ENCODE measurements at places on chromosomes 1 and 21.

DNA sequence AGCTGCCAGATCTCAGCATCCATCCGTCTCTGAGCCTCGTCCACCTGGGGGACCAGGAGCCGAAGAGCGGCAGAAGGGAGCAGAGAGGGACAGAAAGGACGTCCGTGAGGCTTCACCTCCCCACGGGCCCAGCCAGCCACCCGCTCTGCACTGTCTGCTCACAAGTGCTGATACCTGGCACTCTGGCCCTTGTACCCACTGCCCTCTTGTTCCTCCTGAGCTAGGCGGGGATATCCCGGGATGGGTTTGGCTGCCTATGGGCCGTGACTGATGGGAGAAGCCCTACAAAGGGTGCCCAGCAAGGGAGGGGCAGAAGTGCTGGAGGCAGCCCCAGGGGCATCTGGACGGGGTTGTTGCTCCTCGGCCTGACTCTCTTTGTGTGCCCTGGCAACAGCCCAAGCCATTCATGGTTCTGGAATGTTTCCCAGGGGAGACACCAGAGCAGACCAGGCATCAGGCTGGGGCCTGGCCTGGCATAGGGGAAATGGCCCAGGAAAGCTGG is 57.6 kb downstream of the LDLRAD2 start:
- DNase-seq: no peak

- DNase-seq: no peak
These were observed 7.7 kb downstream of the EXTL1 start for GRCh38 chr1:26029054-26029863.

GRCh38 chr1:227357171-227357926 is 39.1 kb upstream of the CDC42BPA start:
- no peak for DNase-seq

- DNase-seq: no peak
These were observed 6.3 kb upstream of the COL6A2 start for GRCh38 chr21:46091631-46092025.

GRCh38 chr1:26405281-26405915 is 5.2 kb upstream of the LIN28A start:
- DNase-seq: no peak

- no peak for DNase-seq
These were observed 135.4 kb upstream of the C8B start for GRCh38 chr1:57101209-57101608.

DNA sequence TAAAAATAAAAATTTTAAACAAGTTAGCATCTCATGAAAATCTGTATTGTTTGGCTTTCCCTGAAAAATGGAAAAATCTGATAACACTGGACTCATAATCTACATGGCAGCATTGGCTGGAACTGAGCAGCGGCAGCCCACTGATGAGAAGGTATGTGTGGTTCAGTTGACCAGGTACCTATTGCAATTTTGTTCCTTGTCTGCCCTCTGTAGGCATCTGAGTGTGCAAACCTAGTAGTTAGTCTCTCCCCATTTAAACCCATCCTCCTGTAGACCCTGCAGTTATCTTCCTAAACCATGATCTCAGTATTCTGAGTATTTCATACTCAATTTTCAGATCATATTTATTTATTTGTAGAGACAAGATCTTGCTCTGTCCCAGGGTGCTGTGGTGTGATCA is 59.4 kb upstream of the SERBP1 start:
- no peak for DNase-seq

GRCh38 chr1:217525773-217526490 is 105.0 kb downstream of the GPATCH2 start:
- DNase-seq: no peak

- no peak for DNase-seq
These were observed 102.5 kb downstream of the EBNA1BP2 start for GRCh38 chr1:43069461-43070050.

GRCh38 chr21:38980416-38981313 is 174.9 kb downstream of the ETS2 start:
- DNase-seq: no peak

GRCh38 chr1:90835661-90836344 is 118.7 kb upstream of the BARHL2 start:
- no peak for DNase-seq

- no peak for DNase-seq
These were observed 2.2 kb downstream of the SLC19A2 start for GRCh38 chr1:169483500-169483966.

- no peak for DNase-seq
These were observed 32.8 kb downstream of the EPRS1 start for GRCh38 chr1:220013497-220013896.

GRCh38 chr1:76857973-76858372 is 9.3 kb upstream of the ST6GALNAC5 start:
- no peak for DNase-seq

DNA sequence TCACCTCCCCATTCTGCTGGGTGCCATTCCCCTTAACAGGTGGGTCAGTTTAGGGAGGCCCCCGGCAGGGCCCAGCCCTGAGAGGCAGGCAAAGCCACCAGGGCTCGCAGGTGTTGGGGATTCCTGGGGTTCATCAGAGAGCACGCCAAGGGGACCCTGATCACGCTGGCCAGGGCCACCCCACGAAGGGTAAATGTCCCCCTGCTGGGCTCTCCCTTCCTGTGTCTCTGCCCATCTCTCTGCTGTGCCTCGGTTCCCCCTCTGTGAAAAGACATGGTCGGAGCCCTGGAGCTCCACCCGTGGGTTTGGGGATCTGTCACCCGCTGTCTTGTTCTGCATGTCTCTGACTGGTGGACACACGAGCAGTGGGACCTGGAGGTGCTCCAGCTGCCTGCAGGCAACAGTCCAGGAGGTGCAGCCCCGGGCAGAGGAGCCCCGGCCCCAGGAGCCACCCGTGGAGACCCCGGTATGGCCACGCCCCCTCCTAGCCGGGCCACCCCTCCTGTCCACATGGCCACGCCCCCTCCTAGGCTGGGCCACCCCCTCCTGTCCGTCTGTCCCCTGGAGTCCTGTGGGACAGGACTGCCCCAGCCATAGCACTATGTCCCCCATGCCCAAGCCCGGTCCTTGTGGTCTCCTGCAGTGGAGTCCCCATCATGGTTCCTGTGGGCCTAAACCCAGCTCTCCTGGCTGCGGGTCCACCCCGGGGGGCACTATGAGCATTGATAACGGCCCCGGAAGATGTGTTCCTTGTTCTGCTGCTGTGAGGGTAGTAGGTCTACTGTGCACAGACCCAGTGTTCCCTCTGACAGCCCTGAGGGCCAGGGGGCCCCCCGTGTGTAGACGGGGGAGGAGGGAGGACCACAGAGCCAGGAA is 6.5 kb downstream of the AIRE start:
- DNase-seq: no peak

- DNase-seq: no peak
These were observed 425.0 kb downstream of the SMYD3 start for GRCh38 chr1:246081856-246082668.

DNA sequence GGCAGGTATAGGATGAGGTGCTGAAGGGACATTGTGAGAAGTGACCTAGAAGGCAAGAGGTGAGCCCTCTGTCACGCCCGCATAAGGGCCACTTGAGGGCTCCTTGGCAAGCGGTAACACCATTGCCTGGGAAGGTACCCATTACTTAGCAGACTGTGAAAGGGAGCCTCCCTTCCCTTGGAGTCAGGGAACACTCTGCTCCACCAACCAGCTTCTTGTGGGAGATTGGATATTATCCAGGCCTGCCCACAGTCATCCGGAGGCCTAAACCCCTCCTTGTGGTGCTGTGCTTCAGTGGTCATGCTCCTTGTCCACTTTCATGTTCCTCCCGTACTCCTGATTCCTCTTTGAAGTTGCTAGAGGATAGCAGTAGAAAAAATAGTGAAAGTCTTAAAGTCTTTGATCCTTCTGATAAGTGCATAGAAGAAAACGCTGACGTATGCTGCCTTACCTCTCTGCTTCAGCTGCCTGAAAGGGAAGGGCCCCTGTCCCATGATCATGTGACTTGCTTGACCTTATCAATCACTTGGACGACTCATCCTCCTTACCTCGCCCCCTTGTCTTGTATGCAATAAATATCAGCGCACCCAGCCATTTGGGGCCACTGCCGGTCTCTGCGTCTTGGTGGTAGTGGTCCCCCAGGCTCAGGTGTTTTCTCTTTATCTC is 16.0 kb downstream of the RBBP4 start:
- DNase-seq: no peak

DNA sequence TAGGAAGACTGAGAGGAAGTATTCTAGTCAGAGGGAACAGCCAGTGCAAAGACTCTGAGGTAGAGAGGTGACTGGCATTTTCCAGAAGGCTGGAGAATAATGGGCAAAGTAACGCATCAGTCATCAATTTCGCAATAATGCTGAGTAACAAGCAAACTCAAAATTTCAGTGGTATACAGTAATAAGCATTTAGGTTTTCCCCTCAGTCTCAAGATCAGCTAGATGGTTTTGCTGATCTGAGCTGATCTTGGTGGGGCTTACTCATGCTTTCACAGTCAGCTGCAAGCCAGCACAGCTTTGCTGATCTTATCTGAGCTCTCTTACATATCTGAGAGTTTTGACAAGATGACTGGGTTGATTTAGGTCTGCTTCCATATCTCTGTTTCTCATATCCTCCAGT is 108.7 kb downstream of the TSEN15 start:
- DNase-seq: no peak

- DNase-seq: no peak
These were observed 102.7 kb upstream of the NGF start for GRCh38 chr1:115440733-115441132.

- DNase-seq: peak; percentile 66
These were observed 393 bp downstream of the LYSMD1 start for GRCh38 chr1:151165281-151165737.

GRCh38 chr1:224526771-224527170 is 89.3 kb upstream of the CNIH3 start:
- DNase-seq: no peak

- no peak for DNase-seq
These were observed 41.3 kb upstream of the TACSTD2 start for GRCh38 chr1:58618303-58618702.

Measured in neuronal stem cell (in vitro differentiated cells).